Hypothalamus (tissue), 51 donors: ENCODE measurements at places on chromosomes 5 and 9.

GRCh38 chr9:126862104-126862761, 1.8 kb downstream of the ZBTB34 start:
- no peak for DNase-seq

- DNase-seq, result no peak
These were observed 18.1 kb upstream of the NEUROG1 start for GRCh38 chr5:135553688-135554462.

DNA sequence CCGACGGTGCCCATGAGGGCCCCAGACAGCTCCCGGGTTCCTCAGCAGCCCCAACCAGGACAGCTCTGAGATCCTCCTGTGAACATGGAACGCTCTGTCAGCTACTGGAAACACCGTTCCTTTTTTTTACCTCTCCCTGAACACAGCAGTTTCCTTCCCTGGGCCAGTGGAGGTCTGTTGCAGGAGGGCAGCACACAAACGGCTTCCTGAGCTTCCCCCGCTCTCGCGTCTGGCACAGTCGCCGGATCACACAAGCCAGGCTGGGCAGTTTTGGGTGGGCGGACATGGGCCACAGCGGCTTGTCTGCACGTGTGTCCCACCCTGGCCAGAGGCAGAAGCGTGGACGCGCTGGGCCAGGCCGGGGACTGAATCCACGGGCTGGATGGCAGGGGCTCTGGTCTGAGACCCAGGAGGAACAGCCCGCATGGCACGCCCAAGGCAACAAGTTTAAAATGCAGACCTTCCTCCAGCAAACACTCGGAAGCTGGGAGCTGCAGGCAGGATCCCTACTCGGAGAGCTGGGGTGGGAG, 106.8 kb upstream of the SARDH start:
- DNase-seq, result no peak

DNA sequence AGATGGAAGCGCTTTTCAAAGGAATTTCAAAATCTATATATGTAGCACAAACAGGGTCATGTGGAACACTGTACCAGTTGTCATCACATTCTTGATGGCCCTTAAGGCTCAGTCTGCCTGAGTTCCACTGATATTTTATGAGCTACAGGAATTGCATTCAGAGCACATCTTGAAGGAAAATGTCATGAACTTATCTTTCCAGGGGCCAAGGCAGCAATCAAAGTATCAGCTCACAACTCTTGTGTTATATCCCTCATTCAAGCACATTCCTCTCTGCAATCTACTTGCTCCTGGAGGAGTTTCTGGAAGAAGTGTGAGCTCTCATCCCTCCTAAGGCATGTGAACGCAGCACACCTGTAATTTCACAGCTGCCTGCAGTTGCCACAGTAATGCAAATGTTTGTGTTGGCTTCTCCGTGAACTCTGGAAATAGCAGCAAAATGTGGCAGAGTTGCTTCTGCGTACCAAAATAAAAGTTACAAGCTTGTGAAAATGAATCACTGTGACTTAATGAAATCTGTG, 89.7 kb upstream of the EQTN start:
- DNase-seq, result no peak

DNA sequence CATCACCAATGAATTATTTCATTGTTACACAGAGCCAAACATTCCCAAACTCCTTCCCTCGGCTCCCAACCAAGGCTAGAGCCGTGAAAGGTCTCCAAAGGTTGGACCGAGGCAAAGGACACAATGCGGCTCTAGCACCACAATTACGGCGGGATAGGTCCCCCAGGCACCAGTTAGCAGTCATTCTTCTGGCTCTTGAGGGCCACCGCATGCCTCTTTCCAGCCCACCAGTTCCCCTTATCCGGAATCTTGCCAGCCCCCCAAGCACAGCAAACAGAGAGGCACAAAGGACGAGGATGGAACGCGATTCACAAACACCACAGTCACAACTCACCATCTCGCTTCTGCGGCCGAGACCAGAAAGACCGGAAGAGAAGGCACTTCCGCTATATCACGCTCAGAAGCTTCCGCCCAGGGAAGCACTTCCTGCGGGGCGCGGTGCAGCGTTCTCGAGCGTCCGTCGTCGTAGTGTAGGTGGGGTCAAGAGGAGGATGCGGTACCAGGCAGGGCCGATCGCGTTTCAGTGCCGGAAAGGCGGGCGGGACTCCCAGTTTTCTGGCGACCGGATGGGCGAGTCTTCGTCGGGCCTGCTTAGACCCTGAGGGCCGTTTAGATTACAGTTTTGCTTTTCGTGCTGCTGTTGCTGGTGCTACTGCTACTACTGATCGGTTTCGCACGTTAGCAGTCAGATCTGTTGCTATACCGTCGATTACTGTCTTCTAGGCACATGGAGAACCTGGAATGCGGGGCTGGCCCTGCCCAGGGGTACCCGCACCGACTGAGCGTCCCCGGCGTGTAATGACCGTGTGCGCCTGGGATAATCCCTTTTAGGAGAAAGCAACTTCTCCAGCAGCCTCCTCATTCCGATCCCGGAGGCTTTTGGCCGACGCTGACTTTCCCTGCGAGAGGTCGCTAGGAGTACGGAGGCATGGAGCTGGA, at the start of gene RPL37:
Gene RPL37 (minus strand): TSS at position 374 of the 939 bp plus-strand sequence. CDS start 37 bp downstream, at position 337.
- DNase-seq, result peak; percentile 95

DNA sequence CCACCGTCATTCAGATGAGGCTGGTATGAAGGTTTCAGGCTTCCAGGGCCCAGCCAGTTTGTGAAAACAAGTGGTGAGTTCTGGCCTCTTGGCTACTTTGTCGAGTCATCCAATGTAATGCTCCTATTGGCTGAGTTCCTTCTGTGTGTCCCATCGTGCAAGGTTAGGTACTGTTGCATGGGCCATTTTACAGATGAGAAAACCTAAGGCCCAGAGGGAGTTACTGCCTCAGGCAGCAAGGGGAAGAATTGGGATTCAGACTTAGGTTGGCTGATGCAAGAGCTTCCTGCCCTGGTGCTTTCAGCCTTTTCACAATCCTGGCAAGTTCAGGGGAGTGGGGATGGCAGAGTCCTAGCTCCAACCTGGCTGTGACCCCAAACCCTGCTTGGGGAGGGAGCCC, 17.4 kb upstream of the PITX1 start:
- DNase-seq, result no peak

DNA sequence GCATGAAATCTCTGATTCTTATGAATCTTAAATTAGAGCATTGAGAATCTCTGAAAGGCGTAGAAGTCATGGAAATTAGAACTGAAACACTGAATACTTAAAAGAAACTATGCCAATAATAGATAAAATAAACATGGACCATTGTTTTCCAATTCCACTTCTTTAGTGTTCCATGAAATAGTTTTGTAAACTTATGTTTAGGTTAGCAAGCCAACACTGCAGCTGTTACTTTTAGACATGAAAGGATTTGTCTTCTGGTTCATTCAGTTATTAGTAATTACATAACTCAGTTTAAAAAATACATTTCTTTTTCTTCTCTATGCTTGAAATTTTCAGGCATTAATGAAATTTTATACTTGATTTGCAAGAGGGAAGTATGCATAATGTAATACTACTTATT, 733.4 kb upstream of the NUDT12 start:
- DNase-seq, result no peak

DNA sequence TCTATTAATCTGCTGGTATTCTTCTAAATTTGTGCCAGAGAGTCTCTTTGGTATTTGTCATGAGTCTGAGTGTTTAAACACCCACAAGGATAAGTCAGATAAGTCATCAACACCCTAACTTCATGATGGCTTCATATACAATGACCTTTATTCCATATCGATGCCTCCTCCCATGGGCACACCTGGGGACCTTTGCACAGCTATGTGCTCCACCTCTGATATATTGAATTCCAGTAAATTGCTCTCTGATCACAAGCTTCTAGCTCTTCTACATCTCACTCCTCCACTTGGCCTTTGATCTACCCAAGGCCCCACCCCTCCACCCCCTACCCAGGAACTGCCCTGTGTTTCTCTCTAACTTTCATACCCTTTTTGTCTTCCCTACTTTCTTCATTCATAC, 102.7 kb upstream of the MIER3 start:
- no peak for DNase-seq

- no peak for DNase-seq
These were observed 149.8 kb upstream of the PPP1R26 start for GRCh38 chr9:135329571-135330306.

GRCh38 chr9:134707031-134707680, 65.6 kb downstream of the COL5A1 start:
- no peak for DNase-seq
